ENCODE measurements at places on chromosomes 5 and 9.

- DNase-seq, result peak; percentile 58
These were observed 515.8 kb downstream of the KDM4C start for GRCh38 chr9:7273575-7273974.

DNA sequence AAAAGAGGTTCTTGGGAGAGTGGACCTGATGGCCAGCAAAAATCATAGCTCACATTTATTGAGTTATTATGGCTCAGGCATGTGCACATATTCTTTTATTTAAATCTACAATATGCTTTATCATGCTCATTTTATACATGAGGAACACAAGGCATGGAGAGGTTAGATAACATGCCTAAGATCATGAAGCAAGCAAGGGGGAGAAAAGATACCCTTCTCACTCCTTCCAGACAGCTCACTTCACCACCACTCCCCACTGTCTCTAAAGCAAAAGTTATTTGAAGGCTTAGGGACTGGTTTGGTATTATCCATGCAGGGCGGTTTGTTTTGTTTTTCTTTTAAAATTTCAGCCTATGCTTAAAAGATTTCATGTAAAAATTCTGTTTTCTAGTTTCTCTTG, 59.0 kb upstream of the PDE8B start:
- DNase-seq, result no peak

GRCh38 chr5:61234019-61234418, 71.8 kb upstream of the SMIM15 start:
- DNase-seq, result no peak

- DNase-seq, result peak; percentile 65
These were observed 47.8 kb upstream of the PSD2 start for GRCh38 chr5:139747583-139748504.

- DNase-seq, result no peak
These were observed 503.7 kb downstream of the CDH10 start for GRCh38 chr5:24141046-24141445.

DNA sequence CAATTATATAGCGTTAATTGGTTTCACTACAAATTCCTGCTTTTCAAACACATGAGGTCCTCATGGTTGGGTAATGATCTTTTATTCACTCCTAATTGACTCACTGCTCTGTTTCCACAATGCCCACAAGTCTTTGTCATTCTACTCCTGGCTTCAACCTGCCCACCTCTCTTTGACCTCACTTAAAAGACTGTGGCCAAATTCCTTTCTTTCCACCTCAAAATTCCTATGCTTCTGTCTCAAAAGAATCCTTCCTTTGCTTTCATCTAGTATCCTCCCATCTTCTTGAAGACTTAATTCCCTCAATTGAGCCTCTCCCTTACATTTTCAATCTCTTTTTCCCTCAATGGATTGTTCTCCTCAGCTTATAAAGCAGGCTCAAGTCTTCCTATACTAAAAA, 4.9 kb downstream of the APBA1 start:
- DNase-seq, result no peak

GRCh38 chr9:91705386-91705785, 244.6 kb downstream of the ROR2 start:
- no peak for DNase-seq

- DNase-seq, result peak; percentile 65
These were observed 61.5 kb downstream of the NR3C1 start for GRCh38 chr5:143341807-143342570.

DNA sequence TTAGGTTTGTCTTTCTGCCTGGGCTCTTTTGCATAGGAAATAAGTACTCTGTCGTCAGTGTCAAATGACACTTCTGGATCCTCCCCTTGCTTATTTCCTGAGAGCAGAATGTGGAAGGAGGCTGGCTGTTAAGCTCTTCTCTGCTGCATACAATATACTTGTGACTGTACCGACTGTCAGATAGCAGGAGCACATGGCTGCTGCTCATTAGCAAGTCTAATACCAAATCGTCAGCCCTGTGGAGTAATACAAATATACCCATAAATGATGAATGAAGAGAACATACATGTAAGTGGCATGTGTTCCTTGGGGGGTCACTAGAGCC, at the start of gene GPR151:
GPR151 (minus strand) TSS at position 40 of the 325 bp plus-strand sequence. CDS start 77 bp downstream, outside the sequence.
- DNase-seq, result peak; percentile 30

GRCh38 chr5:139660105-139660922, 12.2 kb downstream of the CXXC5 start:
- DNase-seq, result no peak

DNA sequence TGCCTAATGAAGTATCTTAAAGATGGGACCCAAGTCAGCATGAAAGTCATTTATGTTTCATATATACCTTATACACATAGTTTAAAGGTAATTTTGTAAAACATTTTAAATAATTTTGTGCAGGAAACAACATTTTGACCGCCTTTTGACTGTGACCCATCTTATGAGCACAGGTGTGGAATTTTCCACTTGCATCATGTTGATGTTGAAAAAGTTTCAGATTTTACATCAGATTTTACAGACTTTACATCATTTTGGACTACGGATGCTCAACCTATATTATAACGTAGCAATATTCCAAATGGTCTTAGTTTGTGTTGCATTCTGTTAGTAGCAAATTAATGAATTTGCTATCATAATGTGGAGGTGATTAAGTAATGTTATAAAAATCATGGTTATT, 21.7 kb upstream of the FAM120AOS start:
- DNase-seq, result no peak

DNA sequence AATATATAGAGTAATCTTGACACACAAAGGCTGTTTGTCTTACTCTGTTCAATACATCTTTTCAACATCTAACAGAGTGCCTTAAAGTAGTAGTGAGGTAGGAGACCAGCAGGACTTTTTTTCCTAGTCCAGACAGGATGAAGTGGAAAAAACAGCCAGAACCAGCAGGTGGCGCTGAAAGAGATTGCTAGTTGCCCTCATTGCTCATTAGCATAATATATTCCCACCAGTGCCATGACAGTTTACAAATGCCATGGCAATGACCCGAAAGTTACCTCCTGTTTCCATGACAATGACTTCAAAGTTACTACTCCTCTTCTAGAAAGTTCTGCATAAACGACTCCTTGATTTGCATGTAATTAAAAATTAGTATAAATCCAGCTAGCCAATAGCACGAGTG, 387.4 kb downstream of the ACTL7B start:
- peak; percentile 62 for DNase-seq

DNA sequence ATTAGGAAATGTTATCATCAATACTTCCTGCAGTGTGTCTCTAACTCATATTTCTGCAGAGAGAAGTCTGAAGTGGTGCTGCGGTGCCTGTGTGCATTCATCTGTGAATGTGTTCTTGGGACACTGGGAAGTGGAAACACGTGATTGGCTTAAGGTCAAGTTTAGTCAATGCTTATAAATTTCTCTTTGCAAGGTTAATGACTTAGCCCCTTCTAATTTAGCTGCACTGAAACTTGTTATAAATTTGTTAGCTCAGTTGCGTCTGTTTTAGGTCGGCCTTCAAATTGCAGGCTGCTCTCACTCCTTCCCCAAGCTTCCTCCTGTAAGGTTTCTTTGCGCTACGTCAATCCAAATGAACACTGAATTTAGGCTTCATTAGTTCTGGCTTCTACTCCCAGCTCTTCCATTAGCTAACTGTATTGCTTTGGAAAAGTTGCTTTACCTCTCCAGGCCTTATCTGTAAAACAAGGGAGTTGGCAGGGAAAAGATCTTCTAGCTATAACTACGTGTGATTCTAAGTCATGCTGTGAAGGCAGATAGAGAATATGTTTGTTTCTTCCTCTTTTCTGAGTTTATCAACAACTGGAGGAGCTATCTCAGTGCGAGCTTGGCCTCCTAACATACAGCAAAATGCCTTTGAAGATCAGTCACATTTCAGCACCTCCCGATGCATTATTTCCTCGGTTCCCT, 341.8 kb downstream of the NFIB start:
- no peak for DNase-seq

DNA sequence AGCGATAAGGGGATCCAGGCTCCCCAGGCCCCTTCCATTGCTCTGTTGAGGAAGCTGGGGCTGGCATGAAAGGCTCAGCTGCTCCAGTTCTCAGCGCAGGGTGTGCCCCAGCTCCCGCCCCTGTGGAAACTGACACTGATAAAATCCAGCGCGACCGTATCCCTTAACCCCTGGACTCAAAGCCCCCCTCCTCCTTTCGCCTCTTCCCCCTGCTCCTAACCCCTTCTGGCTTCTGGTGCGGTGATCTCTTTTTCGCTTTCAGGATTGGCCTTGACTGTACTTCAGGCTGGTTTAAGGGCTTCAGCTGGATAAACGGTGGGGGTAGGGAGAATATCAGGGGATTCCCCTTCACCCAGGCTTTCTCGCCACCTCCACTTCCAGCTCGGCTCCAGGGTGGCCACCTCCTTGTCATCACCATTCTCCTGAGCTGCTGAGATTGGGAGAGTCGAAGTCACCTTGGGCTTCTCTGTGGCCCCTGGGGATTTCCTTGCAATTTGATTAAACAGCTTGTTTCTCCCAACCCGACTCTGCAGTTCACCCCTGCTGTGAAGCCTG, 843 bp downstream of the BSPRY start:
- no peak for DNase-seq

- DNase-seq, result peak; percentile 32
These were observed 94.5 kb downstream of the PLPP1 start for GRCh38 chr5:55440188-55440646.

GRCh38 chr9:91255327-91255726, 106.4 kb downstream of the AUH start:
- DNase-seq, result peak; percentile 76

GRCh38 chr5:124156415-124156996, 589.9 kb downstream of the ZNF608 start:
- DNase-seq, result peak; percentile 75

DNA sequence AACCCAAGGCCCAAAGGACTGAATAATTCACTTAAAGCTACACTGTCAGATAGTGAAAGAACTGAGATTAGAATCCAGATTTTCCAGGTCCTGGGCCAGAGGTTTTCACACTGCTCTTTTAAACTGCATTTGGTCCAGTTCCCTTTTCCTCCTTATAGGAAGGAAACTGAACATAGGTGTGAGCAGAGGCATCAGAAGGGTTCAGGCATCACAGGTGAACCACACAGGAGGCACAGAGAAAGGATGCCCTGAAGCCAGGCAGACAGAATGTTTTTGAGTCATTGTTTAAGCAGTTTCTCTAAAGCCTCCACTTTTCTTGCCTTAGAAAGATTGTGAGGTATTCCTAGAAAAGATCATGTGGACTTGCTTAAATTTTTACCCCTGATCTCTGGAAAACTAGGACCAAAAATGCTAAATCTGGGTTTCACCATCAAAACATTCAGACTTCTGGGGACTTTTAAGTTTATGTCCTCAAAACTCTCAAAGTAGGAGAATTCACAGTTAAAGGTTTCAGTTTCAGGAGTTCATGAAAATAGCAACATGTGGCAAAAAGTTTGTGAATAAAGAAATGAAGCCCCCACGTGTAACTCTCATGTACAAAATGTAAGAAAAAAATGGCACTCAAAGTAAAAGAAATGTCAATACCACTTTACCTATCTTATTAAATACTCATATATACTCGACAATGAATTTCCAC, 386.1 kb downstream of the NTRK2 start:
- DNase-seq, result no peak

DNA sequence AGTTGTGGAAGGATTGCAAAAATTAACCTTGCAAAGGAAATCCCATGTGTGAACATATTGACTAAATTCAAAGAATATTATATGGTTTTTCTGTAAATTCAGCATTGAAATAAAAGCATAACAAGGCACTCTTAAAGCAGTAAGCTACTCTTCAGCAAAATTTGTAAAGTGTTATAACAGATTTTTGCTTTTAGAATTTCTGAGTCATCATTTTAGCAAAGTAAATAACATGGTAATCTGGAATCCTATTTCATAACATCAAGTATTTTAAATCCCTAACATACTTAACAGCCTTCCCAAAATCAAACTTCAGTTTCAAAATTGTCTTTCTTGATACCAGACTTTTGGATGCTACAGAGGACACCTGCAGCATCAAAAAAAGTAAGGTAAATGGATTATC, 436.0 kb upstream of the CDH9 start:
- peak; percentile 10 for DNase-seq

DNA sequence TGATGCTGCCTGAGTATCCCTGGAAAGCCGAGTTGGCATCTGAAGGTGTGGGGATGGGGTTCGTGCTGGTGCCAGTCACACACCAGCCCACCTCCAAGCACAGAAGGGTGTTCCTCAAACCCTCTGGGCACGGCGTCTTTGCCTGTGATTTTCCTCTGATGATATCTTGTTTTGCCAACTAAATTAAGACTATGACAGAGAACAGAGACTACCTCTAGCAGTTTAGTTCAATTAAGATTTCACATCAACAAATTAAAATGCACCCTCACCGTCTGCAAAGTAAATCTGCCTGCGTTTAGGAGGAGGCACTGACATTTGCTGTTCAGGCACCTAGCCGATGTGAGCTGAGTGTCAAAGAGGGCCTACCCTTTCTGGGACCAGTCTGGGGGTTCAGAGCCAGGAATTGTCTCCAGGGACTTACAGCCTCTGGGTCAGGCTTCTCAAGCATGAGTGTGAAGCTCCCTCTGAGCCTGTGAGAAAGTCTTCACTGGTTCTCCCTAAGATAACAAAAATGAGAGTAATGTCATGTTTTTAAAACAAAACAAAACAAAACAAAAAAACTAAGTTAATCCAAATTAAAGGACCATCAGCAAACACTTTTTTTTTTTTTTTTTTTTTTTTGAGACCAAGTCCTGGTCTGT, 55.4 kb upstream of the CTNNA1 start:
- no peak for DNase-seq

GRCh38 chr5:52895075-52895474, 94.1 kb upstream of the ITGA2 start:
- DNase-seq, result no peak

GRCh38 chr9:81538890-81539289, 150.5 kb downstream of the TLE1 start:
- peak; percentile 85 for DNase-seq

DNA sequence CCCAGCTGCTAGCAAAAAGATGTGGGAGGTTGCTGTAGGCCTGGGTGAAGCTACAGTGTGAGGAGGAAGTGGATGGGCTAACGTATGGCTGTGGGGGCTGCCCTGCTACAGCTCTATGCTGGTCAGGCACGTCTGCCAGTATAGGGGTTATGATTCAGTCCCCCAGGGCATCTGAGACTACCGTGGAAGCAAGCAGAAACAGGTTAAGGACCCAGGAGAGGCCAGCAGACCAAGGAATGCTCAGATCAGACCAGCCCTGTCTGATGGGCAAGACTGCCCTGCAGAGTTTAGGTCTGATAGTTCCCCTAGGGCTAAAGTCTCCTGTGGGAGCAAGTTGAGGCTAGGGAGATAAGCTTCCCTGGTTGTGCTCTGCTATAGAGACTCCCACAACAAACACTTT, 416.1 kb upstream of the CTNND2 start:
- no peak for DNase-seq

- no peak for DNase-seq
These were observed 70.2 kb upstream of the CTSL start for GRCh38 chr9:87655731-87656130.

DNA sequence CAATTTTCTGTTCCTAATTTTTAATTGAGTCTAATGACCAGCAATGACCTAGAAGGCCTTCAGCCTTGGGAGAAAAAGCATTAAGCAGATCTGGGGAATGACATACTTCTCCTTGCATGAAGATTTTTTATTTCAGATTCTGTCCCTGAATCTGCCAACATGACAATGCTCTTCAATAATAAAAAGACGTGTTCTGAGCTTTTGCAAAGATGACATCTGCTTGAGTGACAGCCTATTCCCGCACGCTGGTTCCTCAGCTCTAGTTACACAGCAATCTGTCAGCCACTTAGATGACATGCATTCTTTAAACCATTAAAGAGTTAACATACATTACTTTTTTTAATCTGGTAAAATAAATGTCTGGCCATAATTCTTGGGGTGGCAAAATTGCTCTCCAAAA, 129.3 kb upstream of the CDH6 start:
- DNase-seq, result no peak

GRCh38 chr9:129341987-129342348, 163.9 kb upstream of the IER5L start:
- no peak for DNase-seq

Data from choroid plexus epithelial cell (primary cell).